ENCODE measurements at places on chromosomes 7 and 10.
A peak's percentile ranks its signal among the peaks of the same experiment; 100 is the strongest.

GRCh38 chr7:82444220-82444909 lies 788 bp upstream of the CACNA2D1 start:
- DNase-seq = peak; percentile 78

GRCh38 chr7:106568680-106569499 lies 92.1 kb downstream of the CCDC71L start:
- DNase-seq = peak; percentile 62

DNA sequence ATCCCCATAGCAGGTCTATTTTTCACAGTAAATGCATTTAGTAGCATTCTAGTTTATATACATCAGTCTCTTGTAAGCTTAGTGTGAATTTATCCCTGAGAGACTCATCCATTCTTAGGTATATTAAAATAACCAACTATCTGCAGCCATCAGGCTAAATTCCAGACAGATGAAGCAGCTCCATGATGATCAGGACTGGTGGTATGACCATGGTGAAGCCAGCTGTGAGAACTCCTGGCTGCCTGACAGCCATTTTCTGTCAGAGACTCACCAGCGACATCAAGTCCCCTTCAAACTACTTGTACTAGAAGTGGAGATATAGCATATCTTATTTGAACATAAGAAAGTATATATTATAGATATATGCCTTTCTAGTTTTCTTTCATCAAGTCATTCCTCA lies 70.3 kb upstream of the GSDME start:
- no peak for DNase-seq

DNA sequence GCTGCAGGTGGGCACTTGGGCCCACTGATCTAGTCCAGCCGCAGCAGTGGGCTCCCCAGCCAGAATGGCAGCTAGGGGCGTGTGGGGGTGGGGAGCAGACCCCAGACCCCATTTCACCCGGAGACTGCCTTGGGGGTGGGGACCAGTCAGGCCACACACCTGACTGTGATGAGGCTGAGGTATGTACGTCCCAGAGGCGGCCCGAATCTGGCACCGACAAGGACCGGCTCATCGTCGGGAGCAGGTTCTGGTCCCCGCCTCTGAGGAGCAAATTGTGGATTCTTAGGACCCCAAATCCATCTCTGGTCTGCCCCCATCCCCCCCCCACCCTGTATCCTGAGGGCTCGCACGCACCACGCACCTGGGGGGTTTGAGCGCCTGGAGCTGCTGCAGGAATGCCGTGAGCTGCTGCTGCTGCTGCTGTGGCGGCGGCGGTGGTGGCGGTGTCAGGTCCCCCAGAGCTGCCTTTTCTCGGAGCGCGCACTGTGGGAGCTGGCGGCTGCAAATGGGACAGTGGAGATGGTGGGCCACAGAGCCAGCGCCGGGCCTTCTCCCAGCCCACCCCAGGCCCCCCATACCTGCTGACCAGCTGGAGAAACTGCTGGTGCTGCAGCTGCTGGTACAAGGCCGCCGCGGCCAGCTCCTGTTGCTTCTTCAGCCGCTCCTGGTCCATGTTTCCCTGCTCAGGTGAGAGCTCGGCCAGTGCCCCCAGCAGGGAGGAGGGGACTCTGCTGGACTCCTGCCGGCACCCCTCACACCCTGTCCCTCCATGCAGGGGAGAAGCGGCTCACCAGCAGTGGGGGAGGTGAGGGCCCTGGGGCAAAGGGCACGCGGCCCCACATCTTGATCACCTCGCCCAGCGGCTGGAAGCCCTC lies 10.2 kb downstream of the GIGYF1 start:
- DNase-seq = no peak

GRCh38 chr7:151088019-151088855 lies 2.0 kb downstream of the AGAP3 start:
- DNase-seq = no peak

DNA sequence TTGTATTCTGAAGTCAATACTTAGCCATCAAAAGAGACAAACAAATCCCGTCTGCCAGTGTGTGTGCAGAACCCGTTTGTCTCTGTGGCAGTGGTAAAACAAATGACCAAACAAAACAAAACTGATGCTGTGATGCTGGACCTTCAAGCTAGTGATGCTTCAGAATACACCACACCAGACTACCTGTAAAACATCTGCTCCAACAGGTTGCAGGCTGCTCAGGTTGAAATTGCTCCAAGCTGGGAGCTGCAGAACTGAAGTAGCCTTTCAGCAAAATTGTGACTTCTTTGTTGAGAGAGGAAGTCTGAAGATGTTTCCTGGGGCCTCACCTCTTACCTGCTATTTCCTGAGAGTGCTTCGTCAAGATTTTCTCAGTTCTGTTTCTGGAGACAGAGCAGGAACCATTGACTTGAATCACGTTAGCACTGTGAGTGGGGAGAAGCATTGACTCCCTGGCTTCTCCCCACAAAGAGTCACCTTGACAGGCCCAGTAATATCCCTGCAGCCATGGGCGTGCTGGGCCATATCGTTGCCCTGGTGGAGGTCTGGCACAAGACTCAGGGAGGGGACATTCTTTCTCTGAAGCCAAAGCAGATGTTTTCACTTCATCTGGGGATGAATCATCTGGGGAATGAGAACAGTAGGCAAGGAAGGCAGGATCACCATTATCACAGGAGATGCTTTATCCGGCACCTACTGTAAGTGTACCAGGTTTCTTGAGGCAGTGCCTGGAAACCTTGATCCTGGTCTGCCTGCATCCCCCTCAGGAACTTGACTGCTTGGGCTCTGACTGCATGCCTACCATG lies 80.2 kb downstream of the RBM20 start:
- no peak for DNase-seq

DNA sequence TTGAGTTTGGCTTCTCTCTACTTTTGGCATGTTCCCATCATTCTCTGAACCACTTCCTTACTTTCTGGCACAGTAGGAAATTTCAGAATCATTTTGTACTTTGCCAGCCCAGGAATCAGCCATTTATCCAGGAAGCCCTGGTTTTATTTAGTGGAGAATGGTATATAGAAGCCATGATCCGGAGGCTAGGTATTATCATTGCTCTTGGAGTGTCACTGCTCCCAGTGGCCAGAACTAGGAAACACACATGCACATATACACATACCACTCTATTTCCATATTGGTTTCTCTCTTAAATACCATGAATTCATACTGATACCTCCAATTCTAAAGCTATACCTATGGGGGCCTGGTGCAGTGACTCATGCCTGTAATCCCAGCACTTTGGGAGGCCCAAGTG lies 36.3 kb downstream of the SUFU start:
- DNase-seq = peak; percentile 0

Data from NCI-H748 treated with DMSO at 0.1 percent for 48 hours (cell line).